ENCODE measurements at places on chromosomes 7 and 10. TPM values are rescaled to one million over a fixed set of nuclear protein-coding genes. Genes with fewer than 3 reads are reported as not detected.

The CPVL gene
- total RNA-seq, result 1.9 TPM

The JAKMIP3 gene
- 0.08 TPM for total RNA-seq

The BTBD16 gene
- total RNA-seq, result not detected

The SPAM1 gene
- not detected for total RNA-seq

The CLIP2 gene
- total RNA-seq, result 52.9 TPM

The MOGAT3 gene
- not detected for total RNA-seq

The STOX1 gene
- 0.12 TPM for total RNA-seq

The FFAR4 gene
- not detected for total RNA-seq

The CDC14C gene
- total RNA-seq, result not detected

The TAS2R3 gene
- total RNA-seq, result 0.68 TPM

The TRUB1 gene
- 12.1 TPM for total RNA-seq

The SLC25A40 gene
- 1.8 TPM for total RNA-seq

The SORBS1 gene
- total RNA-seq, result 0.23 TPM

The GRM3 gene
- not detected for total RNA-seq

The HYAL4 gene
- not detected for total RNA-seq

The SEC31B gene
- 1.4 TPM for total RNA-seq

The MRPL32 gene
- 26.8 TPM for total RNA-seq

The GNAI1 gene
- total RNA-seq, result 35.8 TPM

The RARRES2 gene
- 15.2 TPM for total RNA-seq

The POM121L12 gene
- not detected for total RNA-seq

The EVX1 gene
- total RNA-seq, result not detected

The SMC3 gene
- 10.9 TPM for total RNA-seq

The GRM8 gene
- total RNA-seq, result not detected

The VWDE gene
- total RNA-seq, result not detected

The FEZF1 gene
- total RNA-seq, result not detected

The SFRP4 gene
- 65.8 TPM for total RNA-seq

The IFIT1B gene
- total RNA-seq, result not detected

The WDR86 gene
- total RNA-seq, result 1.1 TPM

The INHBA gene
- total RNA-seq, result 14.9 TPM

The CFAP43 gene
- 0.23 TPM for total RNA-seq

The ASAH2 gene
- 1.1 TPM for total RNA-seq

The MACC1 gene
- 0.12 TPM for total RNA-seq

The PRSS58 gene
- not detected for total RNA-seq

The CALY gene
- total RNA-seq, result not detected

The PITX3 gene
- not detected for total RNA-seq

The GNAT3 gene
- total RNA-seq, result not detected

The OR6B1 gene
- total RNA-seq, result not detected

The ADIRF gene
- total RNA-seq, result 184 TPM

The GDF2 gene
- not detected for total RNA-seq
